Activated CD4-positive, alpha-beta T cell treated with anti-CD3 and anti-CD28 coated beads for 1 hour (primary cell): ENCODE measurements at places on chromosomes 12 and 14.

DNA sequence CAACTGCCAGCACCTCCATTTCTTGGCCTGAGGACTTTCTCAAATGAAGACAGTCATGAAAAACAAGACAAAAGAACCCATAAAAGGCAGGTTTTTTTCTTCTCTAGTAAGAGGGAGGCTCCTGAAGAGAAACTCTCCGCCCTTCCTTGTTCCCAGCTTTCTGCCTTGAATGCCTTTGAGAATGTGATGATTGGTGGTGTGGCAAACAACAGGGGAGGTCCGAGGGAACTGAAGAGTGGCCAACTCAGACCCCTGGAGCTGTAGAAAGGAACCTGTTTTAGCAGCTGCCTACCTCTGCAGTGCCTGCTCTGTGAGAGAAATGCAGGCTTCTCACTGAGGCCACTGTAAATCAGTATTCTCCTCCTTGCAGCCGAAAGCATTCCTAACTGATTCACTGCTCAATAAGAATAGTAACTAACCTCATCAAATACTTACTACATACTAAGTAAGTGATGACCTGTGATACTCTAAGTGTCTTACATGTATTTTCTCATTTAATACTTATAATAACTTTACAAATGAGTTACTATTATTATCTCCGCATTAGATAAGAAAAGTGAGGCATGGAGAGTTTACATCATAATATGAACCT is 16.7 kb upstream of the ERC1 start:
- no peak for DNase-seq

DNA sequence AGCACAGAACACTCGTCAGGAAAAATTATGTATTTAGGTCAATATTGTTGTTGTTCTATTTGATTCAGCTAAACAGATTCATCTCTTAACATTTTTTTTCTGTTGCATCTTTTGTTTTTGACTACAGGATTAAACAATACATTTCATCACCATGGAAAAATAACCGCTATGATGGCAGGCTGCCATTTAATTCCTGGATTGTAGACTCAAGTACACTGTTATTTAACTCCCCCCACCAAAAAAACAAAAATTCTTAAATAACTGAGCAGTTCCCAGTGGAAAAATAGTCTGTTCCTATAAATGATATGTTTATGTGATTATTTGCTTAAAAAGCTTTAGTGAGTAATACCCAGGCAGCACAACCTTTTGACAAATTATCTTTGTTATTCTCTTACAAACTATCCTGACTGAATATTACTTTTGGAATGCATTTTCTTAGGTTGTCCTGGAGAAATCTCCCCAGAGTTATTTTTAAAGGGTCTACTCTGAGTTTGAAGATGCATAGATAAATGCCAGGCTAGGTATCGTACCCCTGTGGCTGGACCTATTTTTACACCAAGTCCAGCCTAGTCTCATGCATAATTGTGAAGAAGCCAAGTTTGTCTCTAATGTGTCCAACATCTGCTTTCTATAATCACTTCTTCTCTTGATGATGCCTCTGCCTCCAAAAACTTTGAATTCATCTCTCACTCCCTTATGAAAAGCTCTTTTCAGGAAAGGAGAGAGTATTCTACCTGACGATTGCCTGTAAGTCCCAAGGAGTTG is 3.7 kb downstream of the KERA start:
- no peak for DNase-seq

GRCh38 chr12:104722601-104723534 is 235.2 kb downstream of the SLC41A2 start:
- DNase-seq: no peak

- DNase-seq: no peak
Observed at GRCh38 chr14:72742118-72742837, 151.6 kb downstream of the DPF3 start.

DNA sequence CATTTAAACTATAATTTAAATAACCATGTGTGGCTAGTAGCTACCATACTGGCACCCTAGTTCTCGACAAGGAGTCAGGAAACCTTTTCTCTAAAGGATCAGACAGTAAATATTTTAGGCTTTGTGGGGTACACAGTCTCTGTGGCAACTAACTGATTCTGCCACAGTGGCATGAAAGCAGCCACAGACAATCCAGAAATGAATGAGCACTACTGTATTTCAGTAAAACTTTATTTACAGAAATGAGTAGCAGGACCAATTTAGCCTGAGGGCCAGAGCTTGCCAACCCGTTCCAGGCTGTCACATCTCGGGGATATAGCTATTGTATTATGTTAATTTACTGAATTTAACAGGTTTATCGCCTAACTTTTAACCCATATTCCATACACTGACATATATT is 278.7 kb downstream of the ITPR2 start:
- no peak for DNase-seq

- no peak for DNase-seq
Observed at GRCh38 chr14:22479132-22479531, 109.9 kb downstream of the DAD1 start.

GRCh38 chr14:104110491-104111209 is 25.1 kb downstream of the ASPG start:
- no peak for DNase-seq

GRCh38 chr12:114253976-114254778 is 151.8 kb downstream of the TBX5 start:
- DNase-seq: no peak

DNA sequence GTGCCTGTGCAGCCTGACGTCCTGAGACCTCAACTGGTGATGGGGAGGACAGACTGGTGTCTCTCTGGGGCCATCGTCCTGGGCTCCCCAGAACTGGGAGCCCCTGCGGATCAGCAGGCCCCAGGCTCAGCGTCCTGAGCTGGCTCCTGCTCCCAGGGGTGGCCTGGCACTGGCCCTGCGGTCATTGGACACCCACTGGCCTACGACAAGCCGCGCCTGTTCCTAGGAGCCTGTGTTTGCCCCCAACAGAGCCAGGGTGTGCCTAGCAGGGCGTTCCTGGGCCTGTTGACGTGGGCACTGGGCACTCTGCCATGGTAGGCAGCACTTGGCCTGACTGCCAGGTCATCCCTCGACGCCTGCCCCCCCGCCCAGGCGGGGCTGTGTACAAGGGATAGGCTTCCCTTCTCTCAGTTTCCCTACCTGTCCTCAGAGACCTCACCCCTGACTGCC is 8.4 kb downstream of the ADSS1 start:
- no peak for DNase-seq

DNA sequence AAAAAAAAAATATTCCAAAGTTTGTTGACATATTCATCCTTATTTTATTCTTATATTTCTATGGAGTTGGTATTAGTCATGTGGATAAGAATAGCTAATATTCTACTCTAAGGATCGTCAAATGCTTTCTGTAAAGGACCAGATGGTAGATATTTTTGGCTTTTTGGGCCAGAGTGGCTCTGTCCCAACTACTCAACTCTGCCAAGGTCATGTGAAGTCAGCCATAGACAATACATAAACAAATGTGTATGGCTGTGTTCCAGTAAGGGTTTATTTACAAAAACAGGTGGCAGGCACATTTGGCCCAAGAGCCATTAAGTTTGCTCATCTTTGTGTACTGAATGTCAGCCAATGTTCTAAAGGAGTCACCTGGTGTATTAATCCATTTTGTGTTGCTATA is 131.8 kb downstream of the TBX5 start:
- no peak for DNase-seq

DNA sequence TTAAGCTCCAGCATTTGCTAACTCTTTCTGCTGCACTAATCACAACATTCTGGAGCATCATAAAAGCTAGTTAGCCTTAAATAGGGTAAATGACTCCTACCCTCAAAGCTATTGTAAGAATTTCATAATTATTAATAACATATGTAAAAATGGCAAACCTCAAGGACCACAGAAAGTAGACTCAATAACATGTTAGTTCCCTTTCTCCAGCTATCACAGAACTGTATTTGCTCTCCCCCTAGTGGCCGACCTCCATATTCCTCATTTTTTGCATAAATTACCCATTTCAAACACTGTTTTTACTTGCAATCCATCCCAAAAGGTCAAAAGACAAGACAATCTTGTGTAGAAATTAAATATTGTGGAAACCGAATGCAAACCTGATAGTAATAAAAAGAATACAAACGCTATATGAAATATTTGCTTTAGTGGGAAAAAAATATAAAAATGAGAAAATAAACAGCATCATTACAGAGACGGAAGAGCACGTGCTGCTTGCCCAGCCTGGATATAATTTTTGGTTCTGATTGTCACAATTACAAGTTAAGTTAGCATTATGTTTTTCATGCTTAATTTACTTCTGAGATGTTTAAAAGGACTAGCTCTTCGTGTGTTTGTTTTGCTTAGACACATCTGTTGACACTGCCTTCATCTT is 97.9 kb downstream of the RERGL start:
- DNase-seq: no peak

DNA sequence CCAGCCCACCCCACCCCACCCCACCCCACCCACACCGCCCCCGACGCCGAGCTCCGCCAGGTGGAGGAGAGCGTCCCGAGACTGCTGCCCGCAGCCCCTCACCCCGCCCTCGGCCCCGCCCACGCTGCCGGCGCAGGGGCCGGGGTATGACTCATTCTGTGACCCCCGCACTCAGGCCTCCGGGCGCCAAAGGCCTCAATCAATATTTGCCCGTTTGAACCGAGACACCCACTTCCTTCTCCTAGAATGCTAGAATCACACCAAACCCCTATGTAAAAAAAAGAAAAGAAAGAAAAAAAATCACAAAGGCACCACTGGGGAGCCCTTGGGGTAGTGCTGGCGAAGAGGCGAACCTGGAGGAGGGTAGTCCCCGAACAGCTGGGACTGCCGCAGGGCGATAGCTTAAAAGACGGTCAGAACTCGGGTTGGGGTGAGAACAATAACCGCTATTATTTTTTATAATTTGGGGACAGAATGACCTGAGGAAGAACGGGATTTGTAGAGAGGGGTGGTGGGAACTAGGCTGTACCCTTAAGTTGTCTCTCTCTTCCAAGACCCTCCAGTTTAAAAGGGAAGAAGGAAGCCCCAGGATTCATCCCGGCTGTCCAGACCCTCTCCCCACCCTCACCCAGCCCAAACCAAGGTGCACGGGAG is 894 bp downstream of the KRT8 start:
- DNase-seq: no peak

DNA sequence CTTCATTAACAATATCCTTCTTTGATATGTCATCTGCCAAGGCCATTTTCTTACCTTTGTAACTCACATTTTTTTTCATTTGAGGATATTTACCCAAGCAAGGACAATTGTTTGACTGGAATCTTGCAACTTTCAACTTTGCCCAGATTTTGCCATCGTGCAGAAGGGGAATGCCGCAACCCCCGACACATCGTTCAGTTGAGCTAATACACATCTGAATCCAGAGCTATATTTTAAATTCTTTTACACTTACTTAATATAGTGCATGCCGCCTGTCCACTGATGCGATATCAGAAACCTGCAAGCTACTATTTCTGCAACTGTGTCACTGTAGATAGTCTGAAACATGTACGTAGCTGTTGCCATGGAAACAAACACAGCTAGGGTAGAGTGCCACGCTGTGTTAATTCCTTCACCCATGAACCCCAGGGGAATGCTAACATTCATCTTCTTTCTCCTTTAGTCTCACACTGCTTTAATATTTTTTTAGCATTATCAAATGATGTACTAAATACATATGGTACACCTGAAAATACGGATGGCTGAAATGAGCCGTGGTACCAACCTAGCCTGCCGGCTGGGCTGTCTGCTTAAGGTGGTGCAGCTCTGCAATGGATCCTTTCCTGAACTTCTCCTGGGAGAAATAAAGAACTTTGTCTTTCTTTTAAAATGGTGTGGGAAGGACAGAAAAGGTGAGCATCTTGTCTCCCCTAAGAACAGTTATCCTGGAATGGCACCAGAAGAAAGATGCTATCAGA is 77.0 kb upstream of the FOXN3 start:
- DNase-seq: no peak

GRCh38 chr14:101774006-101774795 is 12.7 kb downstream of the PPP2R5C start:
- no peak for DNase-seq

- DNase-seq: no peak
Observed at GRCh38 chr14:92556863-92557543, 43.4 kb downstream of the RIN3 start.

GRCh38 chr12:104220931-104221330 is 5.4 kb downstream of the TXNRD1 start:
- no peak for DNase-seq

GRCh38 chr14:61145034-61145902 is 135.9 kb downstream of the TMEM30B start:
- DNase-seq: no peak

GRCh38 chr12:94721173-94721572 is 70.8 kb upstream of the TMCC3 start:
- no peak for DNase-seq

- DNase-seq: no peak
Observed at GRCh38 chr12:66168410-66168809, 1.4 kb downstream of the TMBIM4 start.

- DNase-seq: no peak
Observed at GRCh38 chr12:104641862-104642261, 185.1 kb downstream of the CHST11 start.

DNA sequence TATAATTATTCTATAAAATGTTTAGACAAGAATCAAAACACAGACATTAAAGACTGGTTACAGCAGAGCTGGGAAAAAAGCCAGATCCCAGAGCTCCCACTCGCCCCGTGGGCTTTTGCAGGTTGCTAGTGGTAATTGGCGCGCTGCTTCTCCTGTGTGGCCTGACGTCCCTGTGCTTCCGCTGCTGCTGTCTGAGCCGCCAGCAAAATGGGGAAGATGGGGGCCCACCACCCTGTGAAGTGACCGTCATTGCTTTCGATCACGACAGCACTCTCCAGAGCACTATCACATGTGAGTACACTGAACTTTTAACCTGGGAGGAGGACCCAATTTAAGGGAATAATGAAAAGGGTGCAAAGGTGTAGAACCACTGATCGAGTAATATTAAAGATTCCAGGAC is 7.5 kb downstream of the TMEM52B start:
- DNase-seq: no peak

DNA sequence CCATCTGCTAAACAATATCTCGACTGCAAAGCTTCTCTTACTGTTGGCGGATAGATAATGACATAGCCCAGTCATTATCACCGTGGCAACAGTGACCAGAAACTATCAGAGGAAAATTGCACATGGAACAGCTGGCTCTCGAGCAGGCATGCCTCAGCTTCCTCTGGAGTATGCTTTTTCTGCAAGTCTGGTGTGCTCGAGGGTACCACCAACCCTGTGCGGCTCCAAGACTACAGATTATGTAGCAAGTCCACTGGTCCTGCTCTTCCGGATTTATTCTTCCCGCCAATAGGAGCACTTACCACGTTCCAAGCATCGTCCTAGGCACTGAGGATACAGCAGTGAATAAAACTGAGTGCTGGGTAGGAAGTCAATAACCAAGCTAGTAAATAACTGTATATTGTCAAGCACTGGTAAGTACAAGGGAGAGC is 1.4 kb upstream of the GLRX5 start:
- DNase-seq: no peak
